Activated naive CD8-positive, alpha-beta T cell treated with anti-CD3 and anti-CD28 coated beads, Interleukin-2, amount 10 ng/mL, durations not matched to agents 7 days and 5 days (primary cell): ENCODE measurements at places on chromosomes 2 and 18. TPM values are rescaled to one million over a fixed set of nuclear protein-coding genes. Genes with fewer than 3 reads are reported as not detected.

DNA sequence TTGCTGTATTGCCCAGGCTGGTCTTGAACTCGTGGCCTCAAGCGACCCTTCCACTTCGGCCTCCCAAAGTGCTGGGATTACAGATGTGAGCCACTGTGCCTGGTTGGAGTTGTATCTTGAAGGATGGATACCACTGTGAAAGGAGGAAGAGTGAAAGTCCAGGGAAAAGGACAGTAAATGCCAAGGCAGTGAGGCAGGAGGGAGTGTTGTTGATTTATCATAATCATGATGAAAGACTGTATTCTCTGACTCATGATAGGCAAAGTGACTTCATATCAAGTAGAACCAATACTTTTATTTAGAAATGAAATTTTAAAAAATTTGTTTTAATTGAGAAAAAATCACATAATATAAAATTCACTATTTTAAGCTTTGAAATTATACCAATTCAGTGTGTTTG lies 162.3 kb downstream of the ARHGAP28 start:
- DNase-seq = no peak

GRCh38 chr2:98924038-98924830 lies 11.8 kb downstream of the CRACDL start:
- no peak for DNase-seq

DNA sequence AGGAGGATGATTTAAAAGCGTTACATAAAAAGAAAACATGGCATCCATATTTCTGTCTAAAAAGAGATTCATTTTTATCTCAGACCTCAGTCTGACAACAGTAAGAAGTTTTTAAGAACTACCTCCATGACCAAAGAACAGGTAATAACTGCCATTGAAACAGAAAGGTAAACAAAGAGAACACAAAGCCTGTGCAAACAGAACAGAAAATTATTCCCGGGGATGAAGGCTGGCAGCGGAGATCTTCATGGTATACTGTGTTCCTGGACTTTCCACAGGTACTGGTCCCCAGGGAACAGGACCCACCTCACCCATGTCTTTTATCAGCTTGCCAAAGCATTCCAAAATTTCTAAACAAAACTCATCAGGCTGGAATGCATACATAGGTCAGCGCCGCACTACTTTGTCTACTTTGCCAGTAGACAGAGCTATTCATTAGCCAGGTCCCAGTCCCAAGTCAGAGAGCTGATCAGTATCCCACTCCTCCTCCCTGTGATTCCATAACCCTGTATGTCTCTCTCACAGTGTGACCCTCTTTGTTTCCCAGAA lies 277.3 kb downstream of the MBD2 start:
- DNase-seq = no peak

GRCh38 chr2:20689428-20690264 lies 22.7 kb downstream of the GDF7 start:
- no peak for DNase-seq

- DNase-seq = no peak
Observed at GRCh38 chr2:191115391-191115790, 35.4 kb downstream of the STAT4 start.

GRCh38 chr2:69943843-69944525 lies 17.4 kb downstream of the ASPRV1 start:
- no peak for DNase-seq

RGPD3 gene
- total RNA-seq = 0.14 TPM

SPDYA gene
- total RNA-seq = 1.4 TPM
